ENCODE measurements at places on chromosomes 12 and 14.

DNA sequence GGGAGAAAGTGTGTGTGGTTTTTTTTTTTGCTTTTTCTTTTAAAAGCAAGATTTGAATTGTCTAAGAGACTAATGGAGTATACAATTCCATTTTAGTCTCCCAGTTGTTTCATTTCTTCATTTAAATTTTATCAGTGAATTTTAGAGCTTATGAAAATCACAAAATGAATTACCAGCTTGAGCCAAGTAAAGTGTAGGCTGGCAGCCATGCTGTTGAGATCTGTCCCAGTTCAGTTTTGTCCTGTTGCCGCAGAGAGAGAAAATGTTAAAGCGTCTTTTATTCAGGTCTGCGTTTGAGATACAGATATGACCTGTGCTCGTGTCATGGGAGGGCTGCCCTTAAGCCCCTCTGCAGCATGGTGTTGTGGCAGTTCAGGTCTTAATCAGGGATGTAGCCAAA lies 256.5 kb downstream of the IPO8 start:
- no peak for DNase-seq

DNA sequence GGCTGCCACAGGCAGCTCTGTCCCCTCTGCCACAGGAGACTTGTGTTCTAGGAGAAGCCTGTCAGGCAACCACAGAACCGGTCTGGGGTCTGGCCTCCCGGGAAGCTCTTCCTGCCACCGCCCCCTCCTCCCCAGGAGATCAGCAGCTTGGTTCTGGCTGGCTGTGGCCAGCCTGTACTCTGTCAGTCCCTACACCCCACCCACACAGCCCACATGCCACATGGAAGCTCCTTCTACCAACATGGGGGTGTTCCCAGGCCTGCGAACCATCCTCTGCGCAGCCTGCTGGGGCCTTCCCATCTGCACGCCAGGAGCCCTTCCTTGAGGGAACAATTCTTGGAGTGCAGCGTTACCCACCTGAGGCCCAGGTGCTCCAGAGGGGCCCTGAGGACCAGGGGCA lies 16.8 kb downstream of the TMEM106C start:
- DNase-seq, result no peak

GRCh38 chr14:21098076-21098891 lies at the start of gene ZNF219:
Gene ZNF219, minus strand, starts transcription at chr14:21098655. Its CDS starts 5,064 bp downstream, at chr14:21093591.
- DNase-seq, result no peak

DNA sequence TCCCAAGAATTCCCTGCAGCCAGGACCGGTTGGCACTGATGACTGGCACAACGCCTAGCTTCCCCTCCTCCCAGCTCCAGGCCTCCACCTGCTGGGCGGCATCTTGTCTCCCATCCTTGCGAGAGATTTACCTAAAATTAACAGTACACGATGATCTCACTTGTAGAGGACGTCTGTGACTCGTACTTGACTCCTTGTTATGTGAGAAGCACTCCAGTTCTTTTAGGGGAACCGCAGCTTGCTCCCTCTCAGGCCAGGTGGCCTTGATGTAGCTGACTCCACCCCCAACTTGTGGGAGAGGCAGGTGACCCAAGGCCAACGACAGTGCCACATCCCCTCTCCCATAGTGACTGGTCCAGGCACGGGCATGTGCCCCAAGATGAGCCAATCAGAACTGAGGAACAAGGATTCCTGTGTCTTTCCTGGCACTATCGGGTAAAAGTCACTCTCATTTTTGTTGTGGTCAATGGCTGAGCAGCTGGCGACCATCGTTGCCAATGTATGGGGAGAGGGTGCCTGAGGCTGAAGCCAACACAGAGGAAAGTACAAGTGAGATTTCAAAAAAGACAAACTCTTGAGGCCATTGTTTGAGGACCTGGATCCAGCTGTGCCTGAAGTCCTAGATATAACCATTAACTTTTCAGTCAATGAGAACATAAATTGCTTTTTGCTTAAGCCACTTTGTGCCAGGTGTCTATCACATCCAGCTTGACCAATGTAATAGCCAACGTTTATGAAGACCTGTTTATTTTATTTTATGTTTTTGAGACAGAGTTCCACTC lies 208.7 kb downstream of the RBM19 start:
- DNase-seq, result no peak

GRCh38 chr14:55126932-55127459 lies 2.1 kb upstream of the LGALS3 start:
- DNase-seq, result no peak

- DNase-seq, result no peak
Observed at GRCh38 chr14:100577321-100577985, 9.8 kb downstream of the BEGAIN start.

GRCh38 chr14:38302034-38302433 lies 46.1 kb upstream of the CLEC14A start:
- no peak for DNase-seq

DNA sequence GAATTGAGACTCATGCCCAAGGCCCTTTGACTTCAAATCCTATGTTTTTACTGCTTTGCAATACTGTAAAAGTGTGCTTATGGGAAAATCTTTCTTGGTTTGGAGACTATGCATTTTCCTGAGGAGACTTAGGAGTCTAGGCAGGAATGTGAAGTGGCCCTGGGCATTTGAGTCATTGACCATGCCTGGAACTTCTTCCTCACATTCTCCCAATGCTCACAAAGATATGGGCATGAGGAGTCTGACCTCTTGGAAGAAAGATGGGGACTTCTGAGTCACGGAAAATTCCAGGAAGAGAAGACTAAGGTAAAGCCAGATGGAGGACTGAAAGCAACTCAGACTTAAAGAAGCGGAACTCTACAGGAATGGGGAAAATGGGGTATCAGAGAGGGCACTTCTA lies 38.2 kb upstream of the ZNF641 start:
- no peak for DNase-seq

GRCh38 chr12:81077686-81078441 lies at the start of gene ACSS3:
Gene ACSS3, plus strand, starts transcription at chr12:81078079. Its CDS starts 42 bp downstream, at chr12:81078121.
- DNase-seq, result no peak
